H4 (cell line): ENCODE measurements at places on chromosomes 6 and 20.

DNA sequence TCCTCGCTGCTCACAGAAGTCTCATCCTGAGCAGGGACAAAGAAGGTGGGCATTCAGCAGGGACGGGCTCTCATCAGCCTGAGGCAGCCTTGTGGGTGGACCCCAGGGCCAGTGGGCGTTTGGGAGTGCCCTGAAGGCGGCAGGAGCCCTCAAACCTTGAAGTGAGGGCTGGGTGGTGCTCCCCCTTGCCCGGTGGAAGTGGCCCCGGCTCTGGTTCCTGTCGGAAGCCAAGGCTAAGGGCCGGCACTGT lies 110.5 kb downstream of the NOL4L start:
- no peak for DNase-seq

DNA sequence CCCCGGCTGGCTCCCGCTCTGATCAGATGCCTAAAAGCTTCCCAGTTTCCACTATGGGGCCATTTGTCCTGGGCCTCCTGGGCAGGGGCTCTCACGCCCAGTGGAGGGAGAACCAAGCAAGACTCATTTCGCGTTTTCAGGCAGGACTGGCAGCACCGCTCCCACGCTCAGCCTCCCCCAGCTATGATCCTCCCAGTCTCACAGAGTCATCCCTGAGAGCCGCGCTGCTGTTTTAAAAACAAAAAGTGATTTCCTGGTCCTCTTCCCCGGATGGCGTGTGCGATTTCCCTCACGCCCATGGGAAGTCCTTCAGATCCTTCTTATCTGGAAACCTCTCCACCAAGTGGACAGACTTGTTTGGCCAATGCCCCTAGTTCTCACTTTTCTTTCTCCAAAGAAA lies at the start of gene ADGRF5:
TSS of gene ADGRF5 (minus strand) at position 208 of the 400 bp plus-strand sequence. CDS start 15,176 bp downstream, outside the sequence.
- DNase-seq, result no peak

- DNase-seq, result no peak
Measured at GRCh38 chr6:139165324-139165723, 30.4 kb downstream of the HECA start.

DNA sequence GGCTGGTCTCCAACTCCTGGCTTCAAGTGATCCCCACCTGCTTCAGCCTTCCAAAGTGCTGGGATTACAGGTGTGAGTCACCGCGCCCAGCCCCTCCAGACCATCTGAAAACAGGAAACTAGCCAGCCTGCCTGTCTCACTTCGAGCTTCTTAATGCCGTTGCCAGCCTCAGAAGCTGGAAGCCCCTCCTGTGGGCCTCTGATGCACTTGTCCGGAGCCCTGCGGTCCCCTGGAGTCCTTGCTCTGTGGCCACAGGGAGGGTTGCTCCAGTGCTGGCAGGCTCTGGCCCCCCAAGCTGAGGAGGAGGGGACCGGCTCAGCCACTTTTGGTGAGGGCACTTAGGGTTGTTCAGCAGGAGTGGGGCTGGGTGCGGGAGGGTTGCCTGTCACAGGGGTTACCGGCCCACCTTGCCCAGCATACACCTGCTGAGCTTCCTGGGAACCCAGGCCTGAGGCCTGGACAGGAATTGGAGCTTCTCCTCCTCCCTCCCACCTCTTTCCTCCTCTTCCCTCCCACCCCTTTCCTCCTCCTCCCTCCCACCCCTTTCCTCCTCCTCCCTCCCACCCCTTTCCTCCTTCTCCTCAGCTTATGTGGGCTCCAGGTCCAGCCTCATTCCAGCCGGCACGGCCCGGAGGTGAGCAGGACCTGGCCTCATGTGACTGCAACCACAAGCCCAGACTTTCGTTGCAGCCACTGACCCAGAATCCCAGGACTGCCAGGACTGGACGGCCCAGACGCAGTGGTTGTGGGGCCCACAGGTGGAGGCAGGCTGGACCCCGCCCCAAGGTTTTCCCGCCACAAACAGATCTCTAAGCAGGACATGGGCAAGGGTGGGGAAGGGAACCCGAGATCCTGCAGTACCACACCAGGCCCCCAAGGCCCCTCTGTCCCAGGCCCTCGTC lies 9.4 kb upstream of the BIRC7 start:
- no peak for DNase-seq

- DNase-seq, result no peak
Measured at GRCh38 chr20:35952480-35953386, 1.6 kb downstream of the SCAND1 start.

GRCh38 chr20:58065508-58066361 lies 162.7 kb downstream of the ANKRD60 start:
- DNase-seq, result no peak

DNA sequence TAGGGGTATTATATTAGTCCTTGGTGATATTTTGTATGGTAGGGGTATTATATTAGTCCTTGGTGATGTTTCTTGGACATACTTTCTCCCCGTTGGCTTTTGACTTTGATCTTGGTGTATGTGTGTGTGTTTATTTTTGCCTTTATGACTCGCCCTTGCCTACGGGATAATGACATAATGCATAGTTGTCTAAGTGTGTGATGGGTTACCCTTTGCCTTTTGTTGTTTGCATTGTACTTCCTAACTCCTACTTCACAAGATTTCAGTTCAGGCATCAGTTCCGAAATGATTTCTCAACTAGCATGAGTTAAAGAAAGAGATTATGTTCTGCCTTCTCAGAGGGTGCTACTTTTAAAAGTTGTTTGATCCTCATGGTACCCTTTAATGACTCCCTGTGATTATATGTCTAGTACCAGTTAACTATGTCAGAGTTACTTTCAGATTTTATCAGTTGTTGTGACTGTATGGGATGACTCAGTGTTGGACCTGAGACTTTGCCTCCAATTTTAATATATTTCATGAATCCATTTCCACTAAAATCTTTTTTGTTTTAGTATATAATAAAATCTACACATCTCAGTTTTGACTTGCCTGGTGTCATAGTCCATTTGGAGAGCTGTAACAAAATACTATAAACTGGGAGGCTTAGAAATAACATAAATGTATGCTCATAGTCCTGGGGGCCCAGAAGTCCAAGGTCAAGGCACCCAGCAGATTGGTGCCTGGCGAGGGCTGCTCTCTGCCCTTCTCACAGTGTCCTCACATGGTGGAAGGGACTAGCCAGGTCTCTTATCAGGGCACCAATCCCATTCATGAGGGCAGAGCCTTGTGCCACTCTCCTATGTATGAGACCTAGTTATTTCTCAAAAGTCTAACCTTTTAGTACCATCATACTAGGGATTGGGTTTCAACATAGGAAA lies 34.1 kb downstream of the CDYL start:
- DNase-seq, result peak; percentile 34

DNA sequence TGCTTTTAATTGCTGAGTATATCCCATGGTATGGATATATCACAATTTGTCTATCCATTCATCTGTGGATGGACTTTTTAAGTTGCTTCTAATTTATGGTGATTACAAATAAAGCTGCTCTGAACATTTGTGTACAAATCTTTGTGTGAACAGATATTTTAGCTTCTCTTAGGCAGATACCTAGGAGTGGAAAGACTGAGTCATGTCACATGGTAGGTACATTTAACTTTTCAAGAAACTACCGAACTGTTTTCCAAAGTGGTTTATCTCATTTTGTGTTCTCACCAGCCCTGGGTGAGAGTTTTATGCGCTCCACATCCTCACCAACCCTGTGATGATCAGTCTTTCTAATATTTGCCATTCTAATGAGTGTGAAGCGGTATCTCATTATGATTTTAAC lies 31.0 kb upstream of the ZNFX1 start:
- no peak for DNase-seq

- DNase-seq, result no peak
Measured at GRCh38 chr20:34049897-34050695, 56.4 kb downstream of the RALY start.

DNA sequence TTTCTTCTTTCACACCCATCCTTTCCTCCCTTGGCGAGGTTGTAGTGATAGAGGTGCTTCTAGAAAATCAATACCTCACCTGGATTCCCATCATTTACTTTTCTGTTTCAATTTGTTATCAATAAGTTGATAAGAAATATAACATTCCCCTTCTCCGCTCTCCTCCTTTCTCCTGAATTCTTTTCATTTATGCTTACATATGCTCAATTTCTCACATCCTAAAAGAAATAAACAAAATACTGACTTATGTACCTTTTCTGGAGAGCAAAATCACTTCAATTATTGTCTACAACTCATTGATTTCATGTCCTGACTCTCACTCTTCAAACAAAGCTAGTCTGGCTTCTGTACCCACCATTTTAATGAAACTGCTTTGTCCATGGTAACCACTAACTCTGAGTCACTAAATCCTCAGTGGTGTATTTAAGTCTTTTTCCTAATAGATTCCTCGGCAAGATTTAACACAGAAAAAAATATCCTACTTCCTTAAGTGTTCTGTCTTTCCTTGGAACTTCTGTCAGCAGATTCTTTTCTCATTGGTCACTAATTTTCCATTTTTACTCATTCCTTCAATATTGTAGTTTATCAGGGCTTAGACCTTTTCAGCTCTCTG lies 289.6 kb downstream of the RFPL4B start:
- no peak for DNase-seq

GRCh38 chr20:48821261-48821920 lies 6.4 kb downstream of the PREX1 start:
- DNase-seq, result no peak

DNA sequence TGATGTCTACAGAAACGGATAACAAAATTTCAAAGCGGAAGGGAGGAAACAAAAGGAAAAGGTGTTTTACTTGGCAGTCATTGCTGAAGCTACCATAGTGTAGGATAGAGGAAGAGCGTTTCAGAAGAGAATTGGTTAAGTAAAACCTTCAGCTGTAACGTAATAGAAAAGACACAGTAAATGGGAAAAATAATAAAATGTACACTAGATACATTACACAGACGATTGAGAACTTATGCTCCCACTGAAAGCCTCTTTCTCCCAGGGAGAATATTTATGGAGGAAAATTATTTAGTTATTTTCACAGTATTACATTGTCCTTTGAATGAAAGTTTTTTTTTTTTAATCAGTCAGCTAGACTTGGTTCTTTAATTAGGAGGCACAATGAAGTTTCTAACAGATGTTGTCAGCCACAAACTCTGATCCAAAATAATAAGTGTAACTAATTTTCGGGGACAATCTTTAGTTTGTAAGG lies 90.7 kb upstream of the PRDM1 start:
- DNase-seq, result no peak

DNA sequence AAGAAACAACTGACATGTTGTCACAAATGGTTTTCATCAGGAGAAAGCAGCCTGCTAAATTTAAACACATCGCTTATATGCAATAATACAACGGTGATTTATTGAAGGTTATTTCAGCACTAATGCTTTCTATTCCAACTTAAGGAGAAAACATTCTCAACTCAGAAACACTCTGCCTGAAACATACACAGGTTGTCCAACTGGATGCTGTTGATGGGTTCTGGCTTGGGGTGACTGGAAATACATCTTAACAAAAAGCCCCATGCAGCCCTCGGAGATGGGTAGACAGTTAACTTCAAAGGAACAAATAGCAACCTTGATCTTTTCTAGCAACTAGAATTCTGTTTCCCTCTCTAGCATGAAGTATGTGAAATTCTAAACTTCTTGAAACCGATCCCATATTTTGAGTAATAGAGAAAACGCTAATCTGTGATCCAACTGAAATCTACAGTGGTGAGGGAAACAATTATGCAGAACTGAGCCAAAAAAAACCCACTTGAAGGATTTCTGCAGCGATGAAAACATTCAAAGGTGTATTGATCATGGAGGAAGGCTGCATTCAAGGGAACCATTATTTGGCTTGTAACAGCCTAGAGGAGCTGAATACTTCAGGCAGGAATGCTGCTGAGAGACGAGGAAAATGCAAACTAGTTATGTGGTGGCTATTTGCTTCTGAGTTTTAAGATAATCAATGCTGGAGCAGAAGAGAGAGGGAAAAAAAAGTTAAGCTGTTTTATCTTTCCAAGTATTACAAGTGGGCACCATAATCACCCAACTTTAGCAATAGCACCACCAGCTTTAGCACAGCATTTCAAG lies 6.9 kb downstream of the ZMYND8 start:
- DNase-seq, result no peak

DNA sequence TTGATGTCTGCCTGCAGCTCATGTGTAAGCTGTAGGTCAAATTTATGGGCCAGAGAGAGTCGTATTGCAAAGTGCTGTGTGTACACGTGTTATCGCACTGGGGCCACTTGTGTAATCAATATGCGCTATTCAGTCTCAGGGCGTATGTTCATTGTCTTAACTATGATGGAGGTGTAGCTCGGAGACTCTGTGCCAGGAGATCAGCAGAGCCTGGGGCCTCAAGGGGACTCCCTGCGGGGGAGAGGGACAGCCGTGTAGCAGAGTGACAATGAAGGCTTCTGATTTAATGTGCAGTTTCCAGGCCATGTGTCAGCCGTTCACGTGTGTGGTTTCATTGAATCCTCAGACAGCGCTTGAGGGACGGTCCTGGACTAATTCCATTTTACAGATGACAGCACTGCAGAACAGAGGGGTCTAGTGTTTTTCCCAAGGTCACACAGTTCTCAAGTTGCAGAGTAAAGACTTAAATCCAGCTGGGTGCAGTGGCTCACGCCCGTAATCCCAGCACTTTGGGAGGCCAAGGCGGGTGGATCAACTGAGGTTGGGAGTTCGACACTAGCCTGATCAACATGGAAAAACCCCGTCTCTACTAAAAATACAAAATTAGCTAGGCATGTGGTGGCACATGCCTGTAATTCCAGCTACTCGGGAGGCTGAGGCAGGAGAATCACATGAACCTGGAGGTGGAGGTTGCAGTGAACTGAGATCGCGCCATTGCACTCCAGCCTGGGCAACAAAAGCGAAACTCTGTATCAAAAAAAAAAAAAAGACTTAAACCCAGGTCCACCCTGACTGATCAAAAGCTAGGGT lies 242.5 kb downstream of the PREX1 start:
- DNase-seq, result no peak

DNA sequence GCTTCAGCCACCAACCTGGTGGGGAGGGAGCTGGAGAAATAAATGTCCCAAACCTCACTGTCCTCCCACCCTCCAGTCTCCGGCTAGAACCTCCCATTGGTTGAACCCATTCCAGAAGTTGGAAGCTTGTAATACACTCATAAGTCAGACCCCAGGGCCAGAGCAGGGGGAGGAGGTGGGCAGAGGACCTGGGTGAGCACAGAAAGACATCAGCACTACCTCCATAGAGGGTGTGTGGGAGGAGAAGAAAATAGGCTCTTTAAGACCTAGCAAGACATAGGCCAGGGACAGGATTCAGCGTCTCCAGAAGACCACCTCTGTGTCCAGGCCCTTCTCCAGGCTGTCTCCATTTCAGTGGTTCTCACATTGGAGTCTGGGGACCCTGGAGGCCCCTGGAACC lies 73.3 kb upstream of the TOP1 start:
- DNase-seq, result no peak
